ENCODE measurements at places on chromosomes 5 and 9. TPM values are rescaled to one million over a fixed set of nuclear protein-coding genes. Genes with fewer than 3 reads are reported as not detected.

The PHPT1 gene
- 136 TPM for total RNA-seq

The OR2V1 gene
- total RNA-seq, result not detected

The TAF1L gene
- total RNA-seq, result 0.19 TPM

The PCDHGA11 gene
- 7.7 TPM for total RNA-seq

The TAL2 gene
- total RNA-seq, result not detected

The PKD2L2 gene
- 1.1 TPM for total RNA-seq

The TLX3 gene
- total RNA-seq, result not detected

The OR13F1 gene
- not detected for total RNA-seq

The SH3TC2 gene
- total RNA-seq, result 0.50 TPM

The PDGFRB gene
- 42.4 TPM for total RNA-seq

The FAM200C gene
- total RNA-seq, result 4.1 TPM

The PNPLA7 gene
- total RNA-seq, result 2.7 TPM

The TRIM36 gene
- total RNA-seq, result 1.1 TPM

The PDE4D gene
- 17.4 TPM for total RNA-seq

The TOR2A gene
- 12.8 TPM for total RNA-seq

The RHOBTB3 gene
- total RNA-seq, result 49.1 TPM

The ANGPTL2 gene
- 5.1 TPM for total RNA-seq

The PCDHAC1 gene
- total RNA-seq, result 25.2 TPM

All from motor neuron (in vitro differentiated cells).